ENCODE measurements at places on chromosomes 11 and 22.

DNA sequence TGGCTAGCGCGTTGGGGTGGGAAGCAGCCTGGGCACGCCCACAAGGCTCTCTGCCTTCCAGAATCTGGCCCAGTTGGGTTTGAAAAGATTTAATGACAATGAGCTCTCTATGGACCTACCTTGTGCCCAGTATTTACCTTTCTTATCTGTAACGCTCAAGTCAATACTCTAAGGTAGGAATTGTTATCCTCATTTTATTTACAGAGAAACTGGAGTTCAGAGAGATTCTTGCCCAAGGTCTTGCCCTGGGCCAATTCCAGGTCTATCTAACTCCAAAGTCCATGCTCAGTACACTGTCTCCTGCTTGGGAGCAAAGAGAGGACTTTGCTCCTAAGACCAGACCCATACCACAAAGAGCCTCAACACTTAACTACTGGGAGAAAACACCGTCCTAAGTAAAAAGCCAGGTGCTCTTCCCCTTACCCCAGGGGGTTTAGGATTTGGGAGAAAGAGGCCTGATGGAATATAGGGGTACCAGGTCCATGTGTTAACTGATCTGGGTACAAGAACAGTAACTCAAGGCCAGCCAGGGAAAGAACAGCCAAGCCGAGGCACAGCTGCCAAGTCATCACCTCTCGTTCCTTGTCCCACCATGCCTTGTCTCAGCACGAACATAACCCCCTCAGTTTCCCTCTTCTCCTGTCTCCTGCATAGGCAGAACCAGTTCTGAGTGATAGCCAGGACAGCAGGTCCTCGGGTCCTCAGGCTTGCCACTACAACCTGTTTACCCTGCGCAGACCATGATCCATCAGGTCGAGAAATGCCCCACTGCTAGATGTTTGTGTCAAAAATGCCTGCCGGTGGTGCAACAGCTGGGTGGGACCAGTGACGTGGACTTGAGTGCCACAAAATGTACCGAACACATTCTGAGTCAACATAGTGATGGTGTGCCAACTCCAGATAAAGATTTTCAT, 14.6 kb downstream of the APOA4 start:
- no peaks in the 10 kb centered on the region for H3K27me3 ChIP-seq
- no peak overlapping the region for H3K4me3 ChIP-seq
- H3K4me1 ChIP-seq = no peaks in the 10 kb centered on the region
- no peaks in the 10 kb centered on the region for H3K36me3 ChIP-seq
- H3K27ac ChIP-seq = no peak overlapping the region

GRCh38 chr11:72573855-72574445, 100.3 kb downstream of the PDE2A start:
- H3K27me3 ChIP-seq = no peaks in the 10 kb centered on the region
- no peak overlapping the region for H3K27ac ChIP-seq
- H3K4me1 ChIP-seq = no peaks in the 10 kb centered on the region

- H3K4me3 ChIP-seq = no peak overlapping the region
- no peaks in the 10 kb centered on the region for H3K27me3 ChIP-seq
- no peak overlapping the region for H3K27ac ChIP-seq
- no peaks in the 10 kb centered on the region for H3K36me3 ChIP-seq
- no peak for DNase-seq
These were observed 5.9 kb upstream of the TP53AIP1 start for GRCh38 chr11:128948583-128948982.

- no peak for DNase-seq
- H3K27ac ChIP-seq = no peak overlapping the region
- no peaks in the 10 kb centered on the region for H3K36me3 ChIP-seq
- no peak overlapping the region for H3K4me3 ChIP-seq
- H3K4me1 ChIP-seq = no peaks in the 10 kb centered on the region
These were observed 11.7 kb downstream of the SLC35C1 start for GRCh38 chr11:45816614-45817013.

Measured in vagina (tissue), 2 donors.